ENCODE measurements at places on chromosomes 6 and 20. TPM values are rescaled to one million over a fixed set of nuclear protein-coding genes. Genes with fewer than 3 reads are reported as not detected.

DNA sequence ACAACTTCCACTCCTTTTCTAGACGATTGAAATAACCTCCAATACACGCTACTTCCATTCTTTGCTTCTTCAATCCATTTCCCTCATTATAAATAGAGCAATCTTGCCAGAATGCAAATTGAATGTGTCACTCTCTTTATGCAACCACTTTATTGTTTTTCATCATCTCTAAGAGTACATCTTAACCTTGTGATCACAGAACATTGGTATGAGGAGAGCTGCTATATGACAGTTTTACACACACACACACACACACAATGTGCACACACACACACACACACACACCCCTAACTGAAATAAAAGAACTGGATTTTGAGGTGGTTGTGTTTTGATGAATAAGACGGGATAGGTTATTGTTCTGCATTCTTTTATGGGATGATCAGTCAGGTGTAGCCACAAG is 187.0 kb downstream of the HDGFL1 start:
- no peak for DNase-seq

DNA sequence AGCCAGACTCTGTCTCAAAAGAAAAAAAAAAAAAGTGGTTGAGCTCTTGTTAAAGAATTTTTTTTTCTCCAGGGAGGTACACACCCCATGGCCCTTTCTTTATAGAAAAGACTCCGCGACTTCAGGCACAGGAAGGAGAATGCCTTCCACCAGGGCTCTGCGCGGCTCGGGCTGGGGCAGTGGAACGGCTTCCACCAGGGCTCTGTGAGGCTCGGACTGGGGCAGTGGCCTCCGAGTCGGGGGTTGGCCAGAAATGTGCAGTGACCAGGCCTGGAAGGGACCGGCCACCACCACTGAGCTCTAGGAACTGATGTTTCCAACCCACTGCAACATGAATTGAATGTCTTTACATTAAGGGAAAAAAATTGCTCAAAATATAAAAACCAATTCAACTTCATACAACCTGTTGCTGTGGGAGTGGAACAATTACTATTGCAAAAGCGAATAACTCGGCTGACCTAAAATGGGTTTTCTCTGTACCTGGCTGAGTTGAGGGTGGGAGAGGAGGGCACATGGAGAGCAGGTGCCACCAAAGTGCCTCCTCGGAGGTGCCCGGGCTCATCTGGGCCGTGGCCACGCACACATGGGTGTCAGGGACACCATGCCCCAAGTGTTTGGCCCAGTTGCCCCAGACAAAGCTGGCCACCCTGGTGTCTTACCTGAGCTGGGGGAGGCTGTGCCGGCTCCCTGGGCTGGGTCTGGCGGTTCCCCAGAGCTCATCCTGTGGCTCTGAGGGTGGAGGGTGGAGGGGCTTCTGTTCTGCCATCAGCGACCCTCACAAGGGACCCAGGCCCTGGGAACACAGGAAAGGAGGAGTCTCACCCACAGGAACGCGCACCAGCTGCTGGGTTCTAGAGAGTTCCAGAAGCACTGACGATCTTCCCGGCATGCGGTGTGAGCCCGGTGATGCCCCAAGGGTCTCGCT is 29.3 kb downstream of the SLC2A4RG start:
- DNase-seq = no peak

GRCh38 chr20:32116079-32116521 is 6.6 kb downstream of the TM9SF4 start:
- DNase-seq = no peak

GRCh38 chr6:28695715-28696114 is 170.0 kb downstream of the GPX5 start:
- DNase-seq = no peak

The C6orf163 gene
- total RNA-seq = 17.1 TPM

The EPB41L2 gene
- total RNA-seq = 386 TPM

The CBFA2T2 gene
- 16.0 TPM for total RNA-seq

The UST gene
- total RNA-seq = 27.8 TPM

GRCh38 chr6:17182961-17183360 is 81.1 kb downstream of the STMND1 start:
- no peak for DNase-seq

DNA sequence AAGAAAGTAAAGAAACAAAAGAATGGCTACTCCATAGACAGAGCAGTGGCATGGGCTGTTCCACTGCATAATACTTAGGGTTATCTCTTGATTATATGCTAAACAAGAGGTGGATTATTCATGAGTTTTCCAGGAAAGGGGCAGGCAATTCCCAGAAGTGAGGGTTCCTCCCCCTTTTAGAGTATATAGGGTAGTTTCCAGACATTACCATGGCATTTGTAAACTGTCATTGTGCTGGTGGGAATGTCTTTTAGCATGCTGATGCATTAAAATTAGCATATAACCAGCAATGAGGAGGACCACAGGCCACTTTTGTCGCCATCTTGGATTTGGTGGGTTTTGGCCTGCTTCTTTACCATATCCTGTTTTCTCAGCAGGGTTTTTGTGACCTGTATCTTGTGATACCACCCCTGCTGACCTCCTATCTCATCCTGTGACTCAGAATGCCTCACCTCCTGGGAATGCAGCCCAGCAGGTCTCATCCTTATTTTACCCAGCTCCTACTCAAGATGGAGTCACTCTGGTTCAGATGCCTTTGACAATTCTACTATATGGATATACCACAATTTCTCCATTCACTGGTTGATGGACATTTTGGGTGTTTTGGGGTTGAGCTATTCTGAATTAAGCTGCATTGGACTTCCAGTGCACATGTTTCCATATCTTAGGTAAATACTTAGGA is 280.6 kb downstream of the FARS2 start:
- no peak for DNase-seq

DNA sequence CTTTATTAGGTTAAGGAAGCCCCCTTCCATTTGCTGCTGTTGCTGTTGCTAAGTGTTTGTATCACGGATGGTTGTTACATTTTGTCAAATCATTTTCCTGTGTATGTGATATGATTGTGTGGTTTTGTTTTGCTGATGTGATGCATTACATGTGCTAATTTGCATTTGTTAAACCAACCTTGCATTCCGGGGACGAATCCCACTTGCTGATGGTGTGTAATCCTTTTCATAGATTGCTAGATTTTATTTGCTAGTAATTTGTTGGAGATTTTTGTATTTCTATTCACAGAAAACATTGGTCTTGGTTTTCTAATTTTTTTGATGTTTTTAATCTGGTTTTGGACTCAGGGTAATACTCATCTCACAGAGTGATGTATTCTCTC is 167.8 kb downstream of the WDR27 start:
- no peak for DNase-seq

DNA sequence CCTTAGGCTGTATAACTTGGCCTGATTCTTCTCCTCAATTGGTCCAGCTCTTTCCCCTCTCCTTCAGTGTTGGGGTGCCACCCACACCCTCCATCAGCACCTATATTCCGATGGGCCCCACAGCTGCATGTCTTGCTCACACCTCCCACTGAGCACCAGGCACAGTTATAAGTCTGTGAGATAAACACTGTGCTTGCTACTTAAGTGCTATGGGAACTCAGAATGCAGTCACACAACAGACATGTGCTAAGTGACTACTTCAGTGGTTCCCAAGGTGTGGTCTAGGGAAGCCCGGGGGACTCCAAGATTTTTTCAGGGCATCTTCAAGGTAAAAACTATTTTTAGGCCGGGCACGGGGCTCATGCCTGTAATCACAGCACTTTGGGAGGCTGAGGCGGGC is 7.3 kb downstream of the ZC3H12D start:
- no peak for DNase-seq

- no peak for DNase-seq
These were observed 166.3 kb upstream of the SLC22A16 start for GRCh38 chr6:110642711-110643110.

The TSHZ2 gene
- 35.0 TPM for total RNA-seq

DNA sequence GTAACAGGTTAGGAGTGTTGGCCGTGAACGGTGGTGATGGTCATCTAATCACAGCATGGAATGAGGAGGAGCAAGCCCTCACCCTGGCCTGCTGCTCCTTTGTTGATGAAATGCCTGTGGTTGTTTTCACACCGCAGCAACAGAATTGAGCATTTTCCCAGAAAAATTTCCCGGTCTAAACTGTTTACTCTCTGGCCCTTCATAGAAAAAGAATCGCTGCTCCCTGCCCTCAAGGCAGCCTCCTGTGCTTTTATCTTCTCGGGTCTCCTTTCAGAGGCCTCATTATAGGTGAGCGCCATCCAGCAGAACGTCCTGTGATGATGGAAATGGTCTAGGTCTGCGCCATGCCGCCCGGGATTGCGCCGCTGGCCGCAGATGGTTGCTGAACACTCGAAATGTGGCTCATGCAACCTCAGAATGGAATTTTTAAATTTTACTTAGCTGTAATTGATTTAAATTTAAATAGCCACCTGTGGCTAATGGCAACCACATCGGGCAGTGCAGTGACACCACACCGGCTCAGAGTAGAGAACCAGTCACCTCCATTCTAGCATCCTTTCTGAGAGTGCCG is 30.2 kb downstream of the PHACTR3 start:
- DNase-seq = no peak

DNA sequence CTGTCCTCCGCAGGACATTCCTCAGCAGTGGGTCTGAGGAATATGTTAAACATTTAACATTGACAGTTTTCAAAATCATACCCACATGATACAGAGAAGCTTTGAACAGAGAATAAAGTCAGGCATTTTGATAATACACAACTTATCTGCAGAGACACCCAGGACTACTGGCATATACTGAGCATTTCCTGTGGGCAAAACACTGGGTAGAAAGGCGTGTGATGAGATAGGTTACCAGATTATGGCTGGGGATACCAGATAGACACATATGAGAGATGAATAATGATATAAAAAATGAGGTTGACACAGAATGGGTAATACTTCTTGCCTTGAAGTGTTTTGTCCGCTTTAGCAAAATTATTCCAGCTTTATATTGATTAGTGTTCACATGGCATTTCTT is 31.4 kb upstream of the TRIM26 start:
- DNase-seq = no peak

DNA sequence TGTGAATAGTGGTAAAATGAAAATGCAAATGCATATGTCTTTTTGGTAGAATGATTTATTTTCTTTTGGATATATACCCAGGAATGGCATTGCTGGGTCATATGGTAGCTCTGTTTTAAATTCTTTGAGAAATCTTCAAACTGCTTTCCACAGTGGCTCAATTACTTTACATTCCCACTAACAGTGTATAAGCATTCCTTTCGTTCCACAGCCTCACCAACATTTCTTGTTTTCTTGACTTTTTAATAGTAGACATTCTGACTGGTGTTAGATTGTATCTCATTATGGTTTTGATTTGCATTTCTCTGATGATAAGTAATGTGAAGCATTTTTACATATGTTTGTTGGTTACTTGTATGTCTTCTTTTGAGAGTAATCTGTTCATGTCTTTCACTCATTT is 144.0 kb downstream of the SIM1 start:
- DNase-seq = no peak

DNA sequence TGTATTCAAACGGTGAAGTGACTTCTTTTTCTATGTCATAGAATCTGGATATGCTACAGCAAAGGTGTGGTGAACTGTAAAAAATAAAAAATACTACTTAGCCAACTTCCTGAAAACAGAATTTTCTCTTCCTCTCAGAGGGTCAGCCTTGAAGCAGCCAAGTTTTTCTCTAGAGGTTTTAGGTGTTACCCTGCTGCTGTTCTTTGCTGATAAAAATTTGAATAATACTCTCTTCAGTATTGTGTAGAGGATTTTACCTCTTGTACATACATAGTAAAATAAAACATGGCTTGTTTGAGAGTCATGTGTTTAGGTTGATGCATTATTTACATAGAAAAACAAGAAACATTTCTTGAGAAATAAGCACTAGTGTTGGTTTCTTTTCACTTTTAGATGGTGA is 458.4 kb downstream of the TBC1D32 start:
- no peak for DNase-seq

The ANGPT4 gene
- 0.21 TPM for total RNA-seq

DNA sequence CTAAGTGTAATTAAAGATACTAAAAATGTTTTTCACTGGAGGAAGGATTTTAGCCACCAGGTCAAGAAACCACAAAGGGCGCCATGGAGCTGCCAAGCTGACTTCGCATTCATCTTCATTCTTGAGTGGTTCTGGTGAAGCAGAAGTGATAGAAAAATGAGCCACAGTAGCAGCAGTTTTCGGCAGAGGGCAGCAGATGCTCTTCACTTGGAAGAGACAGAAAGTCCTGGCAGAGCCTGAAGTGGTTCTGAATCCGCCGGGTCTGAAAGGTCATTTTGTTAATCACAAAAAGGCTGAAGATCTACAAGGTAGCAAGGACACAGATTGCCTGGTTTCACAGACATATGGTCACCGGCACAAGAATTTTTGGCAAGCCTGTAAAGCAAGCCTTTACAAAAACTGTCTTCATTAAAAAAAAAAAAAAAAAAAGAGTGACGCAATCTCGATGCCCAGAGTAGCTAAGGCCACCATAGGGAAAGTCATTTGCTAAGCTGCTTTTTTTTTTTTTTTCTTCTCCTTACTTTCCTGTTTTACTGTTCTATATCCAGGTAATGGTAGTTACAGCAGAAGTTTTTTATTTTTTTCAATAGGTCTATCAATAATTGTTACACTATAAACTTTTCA is 345.1 kb upstream of the AGPAT4 start:
- no peak for DNase-seq
